CD8-positive, alpha-beta memory T cell (primary cell): ENCODE measurements at places on chromosomes 5 and 9.

DNA sequence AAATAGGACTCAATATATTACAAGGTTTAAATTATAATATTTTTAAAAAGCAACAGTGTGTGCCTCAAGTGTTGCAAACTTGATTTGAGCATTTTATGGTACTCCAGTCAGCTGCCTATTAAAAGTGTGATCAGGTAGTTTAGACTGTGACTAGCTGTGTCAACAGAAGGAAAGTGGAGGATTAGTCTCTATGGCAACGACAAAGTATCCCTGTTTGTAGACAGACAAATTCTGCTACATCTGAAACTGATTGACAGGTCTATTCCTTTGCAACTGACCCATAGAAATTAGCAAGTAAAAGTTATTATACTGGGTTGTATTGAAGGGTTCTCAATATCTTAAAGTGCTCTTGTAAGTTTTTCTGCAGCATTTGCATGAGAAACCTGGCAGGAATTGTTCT lies 249.8 kb upstream of the ARRDC3 start:
- DNase-seq: no peak

- DNase-seq: no peak
Observed at GRCh38 chr5:8137941-8138550, 269.1 kb downstream of the MTRR start.

DNA sequence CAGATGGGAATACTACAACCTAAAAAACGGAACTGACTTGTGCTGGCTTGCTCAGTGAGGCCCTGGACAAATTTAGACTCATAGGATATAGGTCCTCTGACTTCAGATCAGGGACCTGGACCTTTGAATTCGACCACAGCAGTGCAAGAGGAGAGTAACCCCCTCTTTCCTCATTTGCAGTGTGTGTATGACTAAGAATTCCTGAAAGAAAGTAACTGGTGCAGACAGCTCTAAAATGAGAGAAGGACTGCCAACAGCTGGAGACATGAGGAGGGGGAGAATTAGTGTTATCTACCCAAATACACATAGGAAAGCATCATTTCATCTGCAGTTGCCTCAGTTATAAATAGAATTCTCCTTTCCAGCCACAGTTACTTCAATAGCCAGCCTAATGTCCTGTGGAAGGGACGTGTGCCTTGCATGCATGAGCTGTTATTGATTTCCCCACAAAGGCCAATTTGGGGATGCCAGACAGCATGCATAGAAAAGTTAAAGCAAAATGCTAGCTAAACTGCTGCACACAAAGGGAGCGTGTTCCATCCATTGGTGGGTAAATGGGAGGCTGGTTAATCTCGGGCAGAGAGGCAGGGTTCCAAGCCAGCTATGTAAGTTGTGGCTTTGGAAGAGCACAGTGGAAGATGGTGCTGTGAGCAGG lies 442.7 kb downstream of the CDK5RAP2 start:
- no peak for DNase-seq

DNA sequence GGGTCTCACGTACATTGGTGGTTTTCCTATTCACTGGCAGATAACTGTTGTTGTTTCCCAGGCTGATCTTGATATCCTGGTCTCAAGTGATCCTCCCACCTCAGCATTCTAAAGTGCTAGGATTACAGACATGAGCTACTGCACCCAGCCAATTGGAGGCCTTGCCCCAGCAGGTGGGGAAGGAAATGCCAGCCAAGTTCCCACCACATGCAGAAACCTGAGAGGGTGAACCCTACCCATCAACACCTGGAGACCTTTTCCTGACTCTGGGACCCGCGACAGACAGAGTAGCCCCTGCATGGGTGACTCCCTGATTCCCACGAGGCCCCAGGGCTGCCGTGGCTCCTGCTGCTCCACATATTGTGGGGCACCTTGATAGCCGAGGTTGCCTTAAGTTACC lies 107.7 kb downstream of the GDA start:
- no peak for DNase-seq

GRCh38 chr5:98786191-98786853 lies 12.9 kb downstream of the RGMB start:
- no peak for DNase-seq

- DNase-seq: no peak
Observed at GRCh38 chr9:83372957-83373356, 165.2 kb downstream of the FRMD3 start.

DNA sequence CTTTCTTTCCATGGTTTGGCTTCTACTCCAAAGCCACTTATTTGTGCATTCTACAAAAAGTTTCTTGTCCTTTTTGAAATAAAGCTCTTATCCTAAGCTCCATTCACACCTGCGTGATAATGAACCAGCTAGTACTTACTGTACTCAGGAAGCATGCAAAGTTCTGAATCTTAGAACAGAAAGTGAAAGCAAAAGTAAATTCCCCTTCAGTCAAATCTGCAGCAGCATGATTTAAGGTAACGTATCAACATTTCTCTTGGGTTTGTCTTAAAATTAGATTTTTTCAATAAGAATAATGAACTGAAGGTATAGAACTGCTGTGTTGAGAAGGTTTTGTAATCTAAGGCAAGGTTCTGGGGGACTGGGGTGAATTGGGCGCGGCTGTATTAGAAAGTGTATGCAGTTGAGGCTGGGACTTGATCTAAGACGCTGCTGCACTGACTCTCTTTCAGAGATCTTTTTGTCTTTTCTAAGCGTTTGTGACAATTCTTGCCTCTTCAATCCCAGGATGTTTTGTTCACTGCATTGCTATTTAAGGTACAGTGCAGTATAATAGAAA lies at the start of gene ERAP2:
Gene ERAP2 (plus strand): TSS at position 209 of the 559 bp plus-strand sequence. CDS start 3,186 bp downstream, outside the sequence.
- DNase-seq: peak; percentile 60

DNA sequence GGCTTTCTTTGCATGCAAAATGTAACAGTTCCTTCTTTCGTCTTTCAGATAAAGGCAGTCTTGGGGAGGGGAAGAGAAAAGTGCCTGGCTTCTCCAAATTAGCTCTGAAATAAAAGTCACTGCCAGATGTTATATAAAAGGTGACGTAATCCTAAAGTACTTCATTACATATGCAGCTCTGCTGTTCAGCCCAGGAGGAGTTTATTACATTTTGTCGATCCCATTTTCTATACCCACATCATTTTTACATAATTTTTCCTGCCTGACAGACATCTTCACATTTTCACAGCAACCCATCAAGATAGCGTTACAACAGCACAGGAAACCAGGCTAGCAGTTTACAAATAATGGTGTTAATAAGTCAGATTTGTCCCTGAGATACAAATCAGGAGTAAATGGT lies 86.7 kb upstream of the SLC30A5 start:
- no peak for DNase-seq

- DNase-seq: no peak
Observed at GRCh38 chr5:88058625-88059024, 210.0 kb downstream of the TMEM161B start.

- no peak for DNase-seq
Observed at GRCh38 chr5:20601678-20602100, 613.7 kb upstream of the CDH18 start.

DNA sequence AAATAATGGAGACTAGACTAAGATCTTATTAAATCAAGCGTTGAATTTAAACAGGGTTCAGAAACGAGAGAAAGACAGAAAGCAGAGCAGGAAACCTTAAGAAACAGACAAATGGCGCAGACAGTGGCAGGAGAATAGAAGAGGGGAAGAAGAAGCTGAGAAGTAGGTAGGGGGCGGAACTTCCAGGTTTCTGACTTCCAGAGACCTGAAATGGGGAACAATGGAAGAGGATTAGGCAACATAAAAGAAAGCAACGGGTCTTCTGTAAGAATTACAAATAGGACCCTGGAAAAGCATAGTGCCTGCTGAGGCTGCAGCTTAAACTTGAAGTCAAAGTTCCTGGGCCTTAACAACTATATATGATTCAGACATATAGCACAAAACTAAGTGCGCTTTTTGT lies 101.7 kb downstream of the BNC2 start:
- DNase-seq: no peak

DNA sequence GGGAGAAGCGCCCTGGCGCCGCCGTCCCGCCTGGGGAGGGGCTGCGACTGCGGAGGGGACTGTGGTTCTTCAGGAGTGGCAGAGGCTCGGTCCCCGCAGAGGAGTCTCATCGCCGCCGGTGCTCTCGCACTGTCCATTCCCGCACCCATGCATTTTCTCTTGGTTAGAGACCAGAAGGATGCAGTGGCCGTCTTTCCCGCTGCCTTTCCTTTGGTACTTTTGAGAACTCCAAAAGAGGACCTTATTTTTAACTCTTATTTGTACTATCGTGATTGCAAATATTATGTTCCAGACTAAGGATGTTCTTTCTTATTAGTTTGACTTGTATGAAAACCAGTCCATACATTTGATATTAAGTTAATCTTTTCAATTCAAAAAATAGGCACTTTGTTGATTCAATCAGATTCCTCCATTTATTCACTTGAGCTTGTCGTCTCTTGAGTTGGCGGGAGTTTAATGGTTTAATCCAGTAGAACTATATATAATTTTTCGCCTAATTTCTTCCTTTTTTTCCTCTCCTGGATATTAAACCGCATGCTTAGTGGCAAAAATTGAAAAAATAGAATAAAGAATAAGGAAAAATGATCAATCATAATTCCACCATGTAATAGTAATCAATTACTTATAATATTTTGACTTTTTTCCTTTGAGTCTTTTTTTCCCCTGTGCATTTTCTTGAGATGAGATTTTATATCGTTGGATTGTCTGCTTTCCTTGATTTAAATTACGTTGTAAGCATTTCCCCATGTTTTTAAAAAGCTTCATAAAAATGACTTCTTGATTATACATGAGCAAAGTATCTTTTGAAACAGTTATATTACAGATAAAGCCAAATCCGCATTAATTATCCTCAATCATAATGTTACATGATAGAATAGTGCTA lies 861 bp downstream of the ZFYVE16 start:
- no peak for DNase-seq

- DNase-seq: no peak
Observed at GRCh38 chr5:22542340-22542739, 310.8 kb downstream of the CDH12 start.

- no peak for DNase-seq
Observed at GRCh38 chr5:95075111-95075510, 209.8 kb downstream of the MCTP1 start.

- no peak for DNase-seq
Observed at GRCh38 chr5:151717416-151717815, 30.7 kb upstream of the SPARC start.

DNA sequence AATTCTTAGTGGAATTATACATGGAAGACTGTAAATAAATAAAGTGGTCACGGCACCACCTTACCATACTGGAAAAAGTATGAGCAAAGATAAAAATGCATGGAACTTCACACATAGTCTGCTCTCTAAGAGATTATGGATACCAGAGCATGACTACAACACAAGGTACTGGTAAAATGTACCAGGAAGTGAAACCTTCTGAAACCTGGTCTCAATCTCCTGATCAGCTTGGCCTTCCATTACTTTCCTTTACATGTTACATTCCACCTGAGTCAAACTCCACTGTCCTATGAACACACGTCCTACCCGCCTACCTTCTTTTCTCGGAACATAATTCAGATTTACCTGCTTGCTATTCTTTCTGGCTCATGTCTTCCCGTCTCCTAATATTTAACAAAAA lies 15.9 kb downstream of the PTAR1 start:
- DNase-seq: no peak

- no peak for DNase-seq
Observed at GRCh38 chr5:133754575-133755169, 142.3 kb upstream of the FSTL4 start.

DNA sequence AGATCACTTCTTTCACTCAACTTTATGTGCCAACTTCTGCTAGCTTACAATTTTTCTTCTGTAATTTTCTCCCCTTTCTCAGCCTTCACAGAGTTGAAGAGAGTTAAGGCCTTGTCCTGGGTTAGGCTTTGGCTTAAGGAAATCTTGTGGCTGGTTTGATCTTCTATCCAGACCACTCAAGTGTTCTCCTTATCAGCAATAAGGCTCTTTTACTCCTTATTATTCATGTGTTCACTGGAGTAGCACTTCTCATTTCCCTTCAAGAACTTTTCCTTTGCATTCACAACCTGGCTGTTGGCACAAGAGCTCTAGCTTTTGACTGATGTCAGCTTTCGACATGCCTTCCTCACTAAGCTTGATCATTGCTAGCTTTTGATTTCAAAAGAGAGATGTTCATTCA lies 86.9 kb upstream of the ALDH1B1 start:
- no peak for DNase-seq

DNA sequence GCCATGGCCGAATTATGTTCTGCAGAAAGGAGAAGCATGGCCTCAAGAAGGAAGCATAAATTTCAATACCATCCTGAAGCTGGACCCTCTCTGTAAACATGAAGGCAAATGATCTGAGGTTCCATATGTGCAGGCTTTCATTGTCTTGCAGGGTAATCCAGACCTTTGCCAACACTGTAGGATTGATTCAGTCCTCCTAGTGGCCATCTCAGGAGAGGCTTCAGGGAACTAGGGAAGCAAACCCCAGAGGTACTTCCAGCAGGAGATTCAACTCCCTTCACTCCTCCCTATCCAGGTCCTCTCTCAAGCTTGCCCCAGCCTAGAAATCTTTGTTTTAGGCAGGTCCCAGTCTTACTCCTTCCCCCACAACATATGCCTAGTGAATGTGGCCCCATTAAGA lies 99.3 kb upstream of the HCN1 start:
- DNase-seq: no peak

DNA sequence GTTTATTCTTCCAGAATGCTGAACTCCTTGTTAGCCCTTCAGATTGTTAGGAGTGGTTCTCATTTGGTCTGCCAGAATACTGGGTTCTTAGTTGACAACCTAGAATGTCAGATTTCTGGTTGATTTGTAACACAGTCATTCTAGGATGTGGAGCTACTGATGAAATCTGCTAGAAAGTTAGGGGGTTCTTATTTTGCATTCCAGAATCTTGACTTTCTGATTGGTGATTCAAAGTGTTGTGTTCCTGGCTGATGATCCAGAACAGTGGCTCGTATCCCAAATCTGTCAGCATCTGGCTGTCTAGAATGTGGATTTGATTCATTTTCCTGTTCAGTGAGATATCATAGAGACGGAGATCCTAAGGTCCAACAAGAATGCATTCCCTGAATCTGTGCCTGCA lies 21.9 kb downstream of the PTGS1 start:
- DNase-seq: no peak

DNA sequence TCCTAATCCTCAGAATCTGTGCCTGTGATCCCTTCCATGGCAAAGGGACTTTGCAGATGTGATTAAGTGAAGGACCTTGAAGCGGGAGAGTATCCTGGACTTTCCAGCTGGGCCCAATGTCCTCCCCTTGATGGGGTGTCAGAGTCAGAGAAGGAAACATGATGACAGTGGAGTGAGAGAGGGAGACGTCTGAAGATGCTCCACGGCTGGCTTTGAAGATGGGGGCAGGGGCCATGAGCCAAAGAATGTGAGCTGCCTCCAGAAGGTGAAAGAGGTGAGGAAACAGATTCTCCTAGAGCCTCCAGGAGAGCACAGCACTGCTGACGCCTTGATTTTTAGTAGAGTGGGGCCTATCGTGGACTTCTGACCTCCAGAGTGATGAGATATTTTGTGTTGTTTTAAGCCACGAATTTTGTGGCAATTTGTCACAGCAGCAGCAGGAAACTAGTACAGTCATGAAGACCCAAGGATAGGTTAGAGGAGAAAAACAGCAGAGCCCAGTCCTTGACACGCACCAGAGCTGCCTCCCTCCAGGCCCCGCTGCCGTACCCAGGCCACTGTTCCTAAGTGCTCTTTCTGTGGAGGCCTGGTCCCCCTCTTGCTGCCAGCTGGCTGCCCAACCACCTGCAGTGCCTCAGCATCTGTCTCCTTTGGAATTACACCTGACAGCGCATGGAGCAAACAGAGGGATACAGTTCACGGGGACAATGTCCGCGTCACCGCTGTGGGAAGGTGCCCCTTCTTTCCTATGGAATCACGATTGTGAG lies 78.1 kb downstream of the MACROH2A1 start:
- DNase-seq: no peak

- DNase-seq: no peak
Observed at GRCh38 chr5:125612776-125613175, 810.4 kb upstream of the GRAMD2B start.
